ENCODE measurements at places on chromosomes 1 and 21.

- no peak for DNase-seq
These were observed 31.1 kb upstream of the LRRN2 start for GRCh38 chr1:204716660-204717059.

DNA sequence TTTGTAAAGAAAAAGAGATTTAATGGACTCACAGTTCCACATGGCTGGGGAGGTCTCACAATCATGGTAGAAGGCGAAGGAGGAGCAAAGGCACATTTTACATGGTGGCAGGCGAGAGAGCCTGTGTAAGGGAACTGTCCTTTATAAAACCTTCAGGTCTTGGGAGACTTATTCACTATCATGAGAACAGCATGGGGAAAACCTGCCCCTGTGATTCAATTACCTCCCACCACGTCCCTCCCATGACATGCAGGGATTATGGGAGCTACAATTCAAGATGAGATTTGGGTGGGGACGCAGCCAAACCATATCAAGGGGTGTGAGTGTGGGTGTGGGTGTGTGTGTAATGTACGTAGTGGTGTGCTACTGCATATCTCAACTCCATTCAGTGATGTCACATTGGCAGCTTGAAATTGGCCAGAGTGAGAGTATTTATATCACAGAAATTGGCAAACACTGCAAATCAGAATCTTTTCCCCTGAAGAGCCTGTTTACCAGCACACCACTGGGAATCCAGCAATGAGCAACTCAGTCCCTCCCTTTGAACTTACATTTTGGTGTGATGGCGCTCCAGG, 5.4 kb downstream of the ARHGEF10L start:
- no peak for DNase-seq

DNA sequence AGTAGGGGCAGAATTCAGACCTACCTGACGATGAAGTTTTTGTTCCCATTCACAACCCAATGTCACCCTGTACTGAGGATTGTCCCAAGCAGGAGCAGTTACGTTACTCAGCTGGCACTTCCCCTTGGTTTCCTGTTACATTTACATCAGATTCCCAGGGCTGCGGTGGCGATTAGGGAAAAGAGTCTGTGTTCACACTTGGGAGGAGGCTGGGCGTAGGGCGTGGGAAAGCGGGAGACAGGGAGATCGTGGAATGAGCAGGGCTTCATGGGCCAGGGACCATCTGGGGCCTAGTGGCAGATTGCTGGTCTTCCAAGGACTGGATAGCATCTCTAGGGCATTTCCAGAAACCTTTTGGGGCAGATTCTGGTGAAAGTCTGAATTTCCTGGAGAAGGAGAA, 39.0 kb downstream of the TBX19 start:
- no peak for DNase-seq

DNA sequence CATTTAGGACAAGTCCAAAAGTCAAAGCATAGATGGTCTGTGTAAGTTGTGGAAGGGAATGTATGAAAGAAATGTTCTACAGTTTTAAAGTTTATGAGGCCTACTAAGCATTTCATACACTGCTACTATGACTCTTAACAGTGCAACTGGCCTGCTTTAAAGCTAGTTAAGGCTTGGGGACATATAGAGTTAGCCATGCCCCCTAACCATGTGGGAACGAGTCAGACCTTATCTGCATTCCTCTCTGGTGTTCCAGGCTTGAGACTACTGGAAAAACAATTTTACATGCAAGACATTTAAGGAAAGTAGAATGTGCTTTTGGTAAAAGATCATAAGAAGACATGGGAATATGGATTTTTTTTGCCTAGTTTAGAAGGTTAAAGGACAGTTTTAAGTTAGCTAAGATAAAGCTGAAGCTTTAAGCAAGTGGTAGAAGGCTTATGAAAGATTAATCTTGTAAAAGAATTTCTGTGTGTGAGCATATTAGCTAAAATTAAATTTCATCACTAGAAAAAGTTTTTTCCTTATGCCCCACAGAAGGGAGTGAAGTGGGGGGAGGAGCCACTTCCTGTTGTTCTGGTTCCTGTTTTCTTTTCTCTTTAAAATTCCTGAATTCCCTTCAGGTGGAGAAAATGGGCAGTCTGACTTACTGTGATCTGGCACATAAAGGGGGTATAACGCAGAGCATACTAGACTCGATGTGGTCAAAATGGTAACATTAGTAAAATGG, 8.9 kb upstream of the CD48 start:
- no peak for DNase-seq

GRCh38 chr21:37757606-37758376, 158.5 kb downstream of the KCNJ6 start:
- DNase-seq, result no peak

DNA sequence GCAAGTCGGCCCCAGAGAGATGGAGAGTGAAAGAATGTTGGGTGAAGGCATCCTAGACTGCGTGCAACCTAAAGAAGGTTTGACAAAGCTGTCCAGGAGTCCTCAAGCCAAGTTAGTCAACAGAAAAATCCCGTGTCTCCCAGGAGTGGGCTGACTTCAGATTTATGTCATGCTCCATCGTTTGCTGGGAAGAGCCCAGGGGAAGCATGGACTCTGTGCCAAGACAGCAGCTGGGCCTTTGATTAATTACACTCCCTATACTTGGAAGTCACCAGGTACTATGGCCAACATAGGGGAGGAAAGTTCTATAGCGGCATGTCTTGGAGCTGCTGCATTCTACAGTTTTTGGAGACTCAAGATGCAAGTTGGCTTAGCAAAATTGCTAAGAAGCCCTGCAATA, 247.4 kb downstream of the KAZN start:
- no peak for DNase-seq

- no peak for DNase-seq
These were observed 126.0 kb upstream of the UBE2U start for GRCh38 chr1:64077281-64077940.

GRCh38 chr21:44702111-44702972, 5.4 kb downstream of the KRTAP10-12 start:
- no peak for DNase-seq

- no peak for DNase-seq
These were observed 31.6 kb downstream of the TGFB2 start for GRCh38 chr1:218376722-218377121.

DNA sequence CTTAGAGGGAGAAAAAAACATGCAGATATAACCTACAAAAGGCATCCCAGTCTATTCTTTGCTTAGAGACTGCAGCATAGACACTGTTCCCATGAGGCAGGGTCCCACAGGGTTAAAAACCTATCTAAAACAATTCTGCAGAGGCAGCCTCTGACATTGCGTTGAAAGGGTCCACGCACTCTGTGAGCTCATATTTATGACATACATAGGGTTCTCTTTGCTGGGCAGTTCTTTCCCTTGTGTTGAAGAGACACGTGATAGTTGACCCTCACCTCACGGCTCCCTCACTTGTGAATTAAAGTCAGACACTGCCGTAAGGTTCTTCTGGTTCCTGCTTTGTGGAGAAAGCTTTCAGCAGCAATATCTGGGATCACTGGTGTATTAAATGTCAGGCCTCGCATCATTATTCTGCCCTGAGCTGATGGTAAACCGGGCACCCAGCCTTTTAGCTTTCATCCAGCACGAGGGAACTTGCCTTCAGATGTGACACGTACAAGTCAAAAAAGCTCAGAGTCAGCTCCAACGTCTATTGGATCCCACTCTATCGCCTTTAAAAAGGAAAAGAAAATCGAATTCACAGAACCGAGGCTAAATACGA, 52.8 kb upstream of the HNRNPU start:
- no peak for DNase-seq

DNA sequence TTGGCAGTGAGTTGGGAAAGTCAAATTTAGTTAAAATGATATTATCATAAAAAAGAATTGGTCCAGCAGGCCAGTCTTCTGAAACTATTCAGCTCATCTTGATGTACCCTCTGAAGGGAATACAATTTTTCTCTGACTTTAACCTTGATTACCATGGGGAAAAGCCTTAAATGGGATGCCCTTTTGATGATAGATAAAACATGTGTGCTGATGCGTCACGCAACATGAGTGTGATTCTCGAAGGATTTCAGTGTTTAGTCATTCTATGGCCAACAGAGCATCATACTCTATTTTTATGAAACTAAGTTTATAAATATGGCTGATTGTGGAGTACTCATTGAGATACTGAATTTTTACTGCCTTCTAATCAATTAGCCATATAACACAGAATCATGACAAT, 171.5 kb downstream of the ZNF281 start:
- DNase-seq, result no peak

DNA sequence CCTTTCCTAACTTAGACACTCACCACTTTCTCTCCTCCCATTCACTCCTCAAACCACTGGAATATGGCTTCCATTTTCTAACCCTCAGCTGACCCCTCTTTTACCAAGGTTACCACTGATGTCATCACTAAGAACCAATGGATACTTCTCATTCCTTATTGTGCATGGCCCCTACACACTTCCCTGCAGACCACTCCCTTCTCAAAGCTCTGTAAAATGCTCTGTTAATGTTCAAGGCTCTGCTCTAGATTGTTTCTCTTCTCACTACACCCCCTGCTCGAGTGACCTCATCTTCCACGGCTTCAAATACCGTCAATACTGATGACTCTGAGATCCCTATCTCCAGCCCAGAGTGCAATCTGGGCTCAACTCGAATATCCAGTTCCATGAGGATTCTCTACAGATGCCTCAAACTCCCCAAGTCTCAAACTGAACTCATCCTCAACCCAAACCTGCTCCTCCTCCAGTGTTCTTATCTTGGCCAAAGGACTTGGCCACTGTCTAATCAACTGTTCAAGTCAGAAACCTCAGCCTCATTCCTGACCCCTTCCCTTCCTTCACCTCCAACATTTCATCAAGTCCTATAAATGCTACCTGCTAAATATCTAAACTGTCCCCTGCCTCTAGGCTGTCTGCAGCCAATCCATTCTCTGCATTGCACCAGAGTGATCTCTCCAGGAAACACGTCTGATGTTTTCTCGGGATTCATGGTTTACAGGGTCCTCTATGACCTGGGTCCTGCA, 41.3 kb upstream of the BMP8B start:
- DNase-seq, result no peak

DNA sequence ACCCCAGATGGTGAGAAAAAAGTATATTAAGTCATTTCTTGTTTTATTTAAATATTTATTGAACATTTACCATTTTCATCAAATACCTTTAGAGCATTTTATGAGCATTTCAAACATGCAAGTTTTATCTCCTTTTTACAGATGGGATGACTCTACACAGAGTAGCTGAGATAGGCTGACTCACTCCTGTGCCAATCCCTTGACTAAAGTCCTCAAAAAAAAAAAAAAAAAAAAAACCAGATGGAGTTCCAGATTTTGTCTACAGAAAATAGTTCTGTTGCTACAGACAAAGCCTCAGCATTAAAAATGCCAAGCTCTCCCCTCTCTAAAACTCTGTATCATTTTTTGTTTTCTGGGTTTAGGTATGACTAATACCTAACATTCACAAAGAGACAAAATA, 303.0 kb upstream of the PLD5 start:
- DNase-seq, result no peak

GRCh38 chr1:223334156-223334555, 29.8 kb downstream of the SUSD4 start:
- DNase-seq, result no peak

DNA sequence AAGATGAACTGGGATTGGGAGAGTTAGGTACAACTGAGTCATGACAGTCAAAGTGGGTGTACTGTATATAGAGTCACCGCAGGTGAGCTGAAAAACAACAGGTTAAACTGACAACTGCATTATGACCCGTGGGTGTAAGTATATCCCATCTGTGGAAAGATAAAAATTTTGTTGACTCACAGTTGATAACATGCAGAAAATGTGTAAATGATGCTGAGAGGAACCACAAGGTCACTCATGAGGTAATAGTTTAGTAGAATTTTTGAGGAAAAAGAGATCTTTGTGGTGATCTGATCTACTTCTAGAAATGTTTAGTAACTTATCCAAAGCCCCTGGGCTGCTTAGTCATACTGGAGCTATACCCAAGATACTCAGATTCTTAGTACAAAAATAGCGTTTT, 838 bp downstream of the OR2C3 start:
- no peak for DNase-seq

DNA sequence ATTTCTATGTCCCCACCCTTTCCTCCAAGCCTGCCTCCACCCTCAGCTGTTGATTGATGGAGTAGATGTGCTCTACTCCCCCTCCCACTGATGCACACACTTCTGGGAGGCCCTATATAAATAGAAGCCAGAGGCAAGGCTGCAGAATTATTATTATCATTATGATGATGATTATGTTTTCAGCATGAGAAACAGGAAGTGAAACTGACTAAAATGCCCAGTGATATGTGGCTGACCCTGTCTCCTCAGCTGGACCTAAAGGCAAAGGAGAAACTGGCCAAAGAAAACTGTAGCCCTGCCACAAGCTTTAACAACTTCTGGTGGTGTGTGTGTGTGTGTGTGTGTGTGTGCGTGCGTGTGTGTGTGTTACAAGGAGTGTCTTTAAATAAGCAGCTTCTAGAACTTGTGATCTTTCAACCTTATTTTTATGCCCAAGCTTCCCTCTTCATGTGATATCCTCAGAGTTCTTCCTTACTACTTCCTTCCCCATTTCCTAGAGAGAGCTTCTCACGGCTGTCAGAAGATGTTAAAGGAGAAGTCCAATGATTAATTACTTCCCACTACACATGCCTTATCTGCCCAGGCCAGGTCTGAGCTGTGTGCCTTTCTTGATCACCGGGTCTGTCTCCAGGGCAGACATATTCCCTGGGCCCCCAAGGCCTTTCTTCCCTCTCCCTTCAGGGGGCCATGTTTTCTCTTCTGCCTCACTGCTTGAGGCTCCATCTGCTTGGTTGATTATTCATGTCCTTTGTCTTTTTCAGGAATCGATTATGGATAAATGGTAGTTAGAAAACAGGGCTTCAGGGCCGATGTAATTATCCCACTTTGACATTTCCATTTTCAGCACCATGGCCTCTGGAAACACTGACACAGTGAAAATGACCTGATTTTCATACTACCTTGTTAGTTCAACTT, 11.6 kb upstream of the MAPKAPK2 start:
- DNase-seq, result no peak

GRCh38 chr1:10764296-10764798, 32.1 kb downstream of the CASZ1 start:
- DNase-seq, result no peak

- DNase-seq, result no peak
These were observed 30.8 kb downstream of the DUSP10 start for GRCh38 chr1:221711063-221711577.

- DNase-seq, result no peak
These were observed 68.1 kb downstream of the PHTF1 start for GRCh38 chr1:113691184-113691583.

DNA sequence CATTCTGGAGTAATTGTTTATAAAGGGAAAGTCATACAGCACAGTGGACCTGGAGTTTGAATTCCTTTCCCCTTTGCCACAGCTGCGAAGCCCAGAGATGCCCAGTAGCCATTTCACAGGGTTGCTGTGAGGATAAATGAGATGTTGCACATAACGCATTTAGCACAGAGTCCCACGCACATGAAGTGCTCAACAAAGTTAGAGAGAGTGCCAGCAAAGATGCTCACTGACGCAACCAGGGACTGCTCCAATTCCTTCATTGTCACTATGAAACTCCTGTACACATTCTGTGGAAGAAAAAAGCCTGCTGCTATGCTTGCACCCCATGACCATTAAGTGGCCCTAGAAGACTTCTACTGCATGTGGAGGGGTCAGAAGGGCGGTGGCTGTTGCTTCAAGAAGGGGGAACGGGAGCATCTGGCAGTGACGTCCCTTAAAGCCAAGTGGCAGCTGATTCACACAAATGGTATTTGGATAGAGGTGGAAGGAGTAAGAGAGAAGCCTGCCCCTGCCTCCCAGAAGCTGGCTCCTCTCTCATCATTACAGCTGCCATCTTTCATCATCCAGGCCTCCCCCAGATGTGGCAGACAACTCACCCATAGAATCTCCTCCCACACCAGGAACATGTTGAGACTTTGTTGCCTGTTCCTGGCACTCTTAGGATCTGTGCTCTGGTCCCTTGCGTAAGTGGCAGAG, 26.5 kb upstream of the VAV3 start:
- DNase-seq, result no peak

- peak; percentile 79 for DNase-seq
These were observed 552 bp upstream of the ZNF496 start for GRCh38 chr1:247332215-247332622.

Data from ascending aorta (tissue), 2 donors.